Stimulated activated CD8-positive, alpha-beta memory T cell treated with anti-CD3 and anti-CD28 coated beads, Interleukin-2, amount 100 ng/mL, for 1 hour (primary cell): ENCODE measurements at places on chromosomes 4 and X.

DNA sequence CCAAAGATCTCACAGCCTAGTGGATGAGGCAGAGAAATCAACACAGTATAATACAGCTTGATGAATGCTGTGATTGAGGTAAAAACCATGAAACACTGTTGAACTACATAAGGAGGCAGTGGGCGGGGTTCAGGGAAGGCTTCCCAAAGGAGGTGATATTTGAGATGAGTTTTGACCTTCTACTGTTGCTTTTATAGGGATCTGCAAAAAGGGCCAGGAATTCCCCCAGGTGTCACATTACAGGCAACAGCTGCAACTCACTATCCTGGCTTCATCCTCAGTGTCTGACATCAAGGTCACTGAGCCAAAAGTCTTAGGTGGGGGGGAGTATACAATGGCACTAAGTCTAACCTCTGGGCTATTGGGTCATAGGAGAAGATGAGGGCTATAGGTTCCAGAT is 185.7 kb upstream of the NRK start:
- no peak for DNase-seq

- DNase-seq = no peak
Observed at GRCh38 chrX:119753001-119753400, 5.4 kb upstream of the SOWAHD start.

DNA sequence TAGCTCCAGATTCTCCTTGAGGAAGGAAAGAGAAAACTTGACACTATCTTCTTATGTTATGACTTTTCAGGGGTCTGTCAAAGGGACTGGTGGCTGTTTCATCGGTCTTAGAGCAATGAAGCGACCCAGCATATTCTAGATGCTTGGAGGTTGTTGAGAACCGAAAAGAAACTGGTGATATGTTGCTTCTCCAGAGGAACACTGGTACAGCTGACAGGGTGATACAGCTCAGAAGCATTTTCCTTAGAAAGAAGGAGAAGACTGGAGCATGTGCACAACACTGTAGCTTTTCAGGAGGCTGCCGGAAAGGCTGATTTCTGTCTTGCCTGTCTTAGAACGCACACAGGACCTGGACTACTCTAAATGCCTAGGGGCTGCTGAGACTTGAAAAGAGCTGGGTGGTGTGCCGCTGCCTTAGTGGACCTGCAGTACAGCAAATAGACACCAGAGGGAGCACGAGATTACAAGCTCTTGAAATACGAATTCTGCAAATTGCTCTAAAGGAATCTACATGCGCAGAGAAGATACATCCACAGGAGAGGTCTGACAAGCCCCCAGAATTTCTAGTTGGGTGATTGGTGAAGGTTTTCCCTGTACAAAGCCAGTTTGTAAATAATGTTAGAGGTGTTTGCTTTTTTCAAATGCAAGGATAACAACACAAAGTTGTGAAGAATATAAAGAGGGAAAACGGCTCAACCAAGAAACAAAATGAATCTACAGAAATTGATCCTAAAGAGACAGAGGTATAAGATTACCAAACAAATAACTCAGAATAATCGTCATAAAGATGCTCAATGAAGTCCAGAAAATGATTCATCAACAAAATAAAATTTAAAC is 223.1 kb upstream of the DMD start:
- no peak for DNase-seq

DNA sequence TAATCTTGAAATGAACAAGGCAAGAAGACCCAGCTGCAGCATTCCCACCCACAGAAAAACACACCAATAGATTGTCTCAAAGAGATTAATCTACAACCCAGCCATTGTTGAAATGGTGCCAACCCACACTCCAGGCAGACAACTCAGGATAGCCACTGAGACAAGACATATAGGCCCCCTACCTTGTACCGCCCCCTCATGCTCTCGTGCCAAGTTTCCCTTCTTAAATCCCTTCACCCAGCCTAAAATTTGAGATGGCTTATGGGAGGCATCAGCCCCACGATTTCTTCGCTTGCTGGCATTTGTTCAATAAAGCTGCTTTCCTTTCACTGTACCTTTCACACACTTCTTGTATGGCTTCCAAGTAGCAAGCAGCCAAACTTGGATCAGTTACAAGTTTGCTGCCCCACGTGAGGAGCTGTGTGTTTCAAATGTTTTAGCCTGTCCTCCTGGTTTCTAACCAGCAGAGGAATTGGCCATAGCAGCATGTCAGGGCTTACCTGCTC is 1754.1 kb downstream of the C4orf33 start:
- DNase-seq = no peak

DNA sequence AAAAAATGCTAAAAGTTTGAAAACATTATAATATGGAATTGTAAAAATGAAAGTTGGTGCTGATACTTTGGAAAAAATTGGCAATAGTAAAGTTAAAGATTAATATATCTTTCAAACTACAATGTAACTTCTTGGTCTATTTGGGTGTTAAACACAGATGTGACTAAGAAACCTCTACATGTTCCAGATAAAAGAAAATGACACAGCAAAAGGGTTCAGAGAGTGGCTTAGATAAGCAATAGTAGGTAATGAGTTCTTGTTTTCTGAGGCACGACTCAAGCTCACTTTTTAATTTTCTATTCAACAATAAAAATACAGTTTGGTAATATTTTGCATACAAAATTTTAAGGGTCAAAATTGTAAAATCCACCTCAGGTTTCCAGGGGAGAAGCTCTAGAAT is 292.7 kb downstream of the GALNTL6 start:
- DNase-seq = no peak
